ENCODE measurements at places on chromosomes 3 and 15. TPM values are rescaled to one million over a fixed set of nuclear protein-coding genes. Genes with fewer than 3 reads are reported as not detected.

GRCh38 chr15:38247336-38247735 is 5.3 kb upstream of the SPRED1 start:
- no peak overlapping the region for H3K27ac ChIP-seq
- no peaks in the 10 kb centered on the region for H3K36me3 ChIP-seq
- no peak overlapping the region for H3K4me3 ChIP-seq
- no peaks in the 10 kb centered on the region for H3K4me1 ChIP-seq

GRCh38 chr3:60101621-60102020 is 1051.8 kb upstream of the CFAP20DC start:
- no peak overlapping the region for H3K27ac ChIP-seq
- H3K4me1 ChIP-seq, result no peaks in the 10 kb centered on the region
- H3K4me3 ChIP-seq, result no peak overlapping the region
- no peak for DNase-seq
- H3K27me3 ChIP-seq, result no peaks in the 10 kb centered on the region
- no peaks in the 10 kb centered on the region for H3K36me3 ChIP-seq

FILIP1L gene
- total RNA-seq, result 19.9 TPM

DNA sequence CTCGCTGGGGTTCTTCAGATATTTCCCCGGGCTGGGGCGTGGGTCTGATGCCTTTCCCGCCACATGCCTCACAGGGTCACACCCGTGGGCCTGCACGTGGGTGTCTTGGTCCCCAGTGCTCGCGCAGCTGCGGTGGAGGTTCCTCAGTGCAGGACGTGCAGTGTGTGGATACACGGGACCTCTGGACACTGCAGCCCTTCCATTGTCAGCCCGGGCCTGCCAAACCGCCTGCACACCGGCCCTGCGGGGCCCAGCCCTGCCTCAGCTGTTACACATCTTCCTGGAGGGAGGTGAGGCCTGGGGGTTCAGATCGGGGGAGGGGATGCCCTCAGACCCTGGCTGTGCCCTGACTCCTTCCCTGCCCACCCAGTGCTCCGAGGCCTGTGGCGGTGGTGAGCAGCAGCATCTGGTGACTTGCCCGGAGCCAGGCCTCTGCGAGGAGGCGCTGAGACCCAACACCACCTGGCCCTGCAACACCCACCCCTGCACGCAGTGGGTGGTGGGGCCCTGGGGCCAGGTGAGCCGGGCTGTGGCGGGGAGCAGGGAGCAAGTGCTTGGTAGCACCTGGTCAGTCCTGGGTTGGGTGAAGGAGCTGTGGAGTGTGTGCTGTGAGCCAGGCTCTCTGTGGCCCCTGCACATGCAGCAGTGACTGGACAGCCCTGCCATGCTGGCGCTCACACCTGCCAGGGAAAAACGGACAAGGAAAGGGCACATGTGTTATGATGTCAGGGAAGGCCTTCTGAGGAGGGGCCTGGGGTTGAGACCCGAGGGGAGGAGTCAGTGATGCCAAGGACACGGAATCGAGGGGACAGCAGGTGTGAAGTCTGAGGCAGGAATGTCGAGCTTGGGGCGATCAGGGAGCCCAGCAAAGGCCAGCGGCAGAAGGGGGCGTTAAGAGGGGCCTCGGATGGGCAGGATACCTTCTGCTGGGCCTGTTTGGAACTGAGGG is 88.9 kb downstream of the TBC1D2B start:
- H3K4me3 ChIP-seq, result no peak overlapping the region
- peaks cover 68% of the 10 kb centered on the region for H3K4me1 ChIP-seq
- H3K27ac ChIP-seq, result no peak overlapping the region

- H3K27me3 ChIP-seq, result no peaks in the 10 kb centered on the region
- H3K4me1 ChIP-seq, result no peaks in the 10 kb centered on the region
- DNase-seq, result no peak
Measured at GRCh38 chr3:77571971-77572715, 532.2 kb downstream of the ROBO2 start.
